Activated CD8-positive, alpha-beta T cell treated with anti-CD3 and anti-CD28 coated beads, Interleukin-2, amount 10 ng/mL, durations not matched to agents 7 days and 5 days (primary cell): ENCODE measurements at places on chromosomes 12 and 14. TPM values are rescaled to one million over a fixed set of nuclear protein-coding genes. Genes with fewer than 3 reads are reported as not detected.

DNA sequence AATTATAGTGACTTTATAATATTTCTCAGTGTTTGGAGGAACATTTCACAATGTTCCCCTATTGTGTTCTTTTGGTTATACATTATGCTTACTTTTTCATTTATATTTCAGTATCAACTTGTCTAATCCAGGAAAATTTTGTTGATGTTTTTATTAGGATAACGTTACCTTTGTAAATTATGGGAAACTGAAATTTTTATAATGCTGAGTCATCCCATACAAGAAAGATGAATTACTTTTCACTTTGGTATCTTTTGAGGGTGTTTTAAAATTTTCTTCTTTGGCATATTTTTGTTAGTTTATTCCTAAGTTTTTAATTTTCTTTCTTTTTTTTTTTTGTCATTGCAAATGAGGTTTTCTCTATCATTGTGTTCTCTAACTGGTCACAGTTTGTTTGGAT lies 542.7 kb downstream of the SLC16A7 start:
- H3K27ac ChIP-seq, result no peak overlapping the region
- no peaks in the 10 kb centered on the region for H3K4me1 ChIP-seq
- H3K36me3 ChIP-seq, result no peaks in the 10 kb centered on the region
- no peak overlapping the region for H3K4me3 ChIP-seq
- H3K27me3 ChIP-seq, result no peaks in the 10 kb centered on the region

DNA sequence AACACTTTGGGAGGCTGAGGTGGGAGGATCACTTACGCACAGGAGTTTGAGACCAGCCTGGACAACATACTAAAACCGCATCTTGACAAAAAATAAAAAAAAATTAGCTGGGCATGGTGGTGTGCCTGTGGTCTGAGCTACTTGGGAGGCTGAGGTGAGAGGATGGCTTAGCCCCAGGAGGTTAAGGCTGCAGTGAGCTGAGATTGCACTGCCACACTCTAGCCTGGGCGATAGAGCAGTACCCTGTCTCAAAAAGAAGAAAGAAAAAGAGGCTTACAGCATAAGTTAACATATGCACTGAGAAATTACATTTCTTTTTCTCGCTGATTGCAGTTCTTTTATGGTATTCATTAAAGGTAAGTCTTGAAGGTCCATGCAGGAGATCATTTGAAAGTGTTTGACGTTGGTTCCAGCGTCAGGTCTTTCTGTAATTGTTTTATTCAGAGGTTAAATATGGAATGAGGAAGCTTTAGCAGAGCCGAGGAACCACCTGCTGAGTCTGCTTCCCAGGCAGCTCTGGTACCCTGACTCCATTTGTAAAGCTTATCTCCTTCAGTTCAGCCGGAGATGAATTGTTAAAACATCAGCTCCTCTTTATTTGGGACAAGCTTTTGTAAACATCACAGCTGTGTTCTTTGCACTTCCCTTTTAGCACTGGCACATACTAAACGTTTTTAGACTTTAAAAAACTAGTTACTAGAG lies 18.5 kb downstream of the SFSWAP start:
- H3K4me3 ChIP-seq, result no peak overlapping the region
- no peaks in the 10 kb centered on the region for H3K27me3 ChIP-seq
- peaks cover 74% of the 10 kb centered on the region for H3K36me3 ChIP-seq
- no peak for DNase-seq
- H3K4me1 ChIP-seq, result peaks cover 5% of the 10 kb centered on the region

DNA sequence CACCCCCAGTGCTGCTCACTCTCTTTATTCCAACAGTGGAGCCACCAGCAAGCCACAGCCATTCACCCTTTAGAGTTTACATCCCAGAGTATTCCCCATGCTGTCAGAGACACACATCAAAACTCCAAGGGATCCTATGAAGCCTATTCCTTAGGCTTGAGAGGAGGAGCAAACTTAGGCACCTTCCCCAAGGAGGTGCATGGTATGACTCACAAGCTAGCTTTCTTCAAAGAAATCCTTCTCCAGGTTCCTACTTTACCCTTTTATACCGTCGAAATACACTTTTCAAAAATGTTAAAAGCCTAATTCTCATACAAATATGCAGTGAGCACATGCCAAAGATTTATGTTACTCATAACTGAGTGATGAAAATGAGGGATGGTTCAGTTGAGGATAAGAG lies 175.4 kb downstream of the ETNK1 start:
- no peak for DNase-seq
- no peak overlapping the region for H3K4me3 ChIP-seq
- H3K4me1 ChIP-seq, result no peaks in the 10 kb centered on the region
- H3K27ac ChIP-seq, result no peak overlapping the region

The DPPA3 gene
- not detected for total RNA-seq

GRCh38 chr14:106511006-106511799 lies 984.8 kb downstream of the TMEM121 start:
- no peaks in the 10 kb centered on the region for H3K36me3 ChIP-seq
- H3K27me3 ChIP-seq, result peaks cover 17% of the 10 kb centered on the region
- H3K4me1 ChIP-seq, result peaks cover 71% of the 10 kb centered on the region
- DNase-seq, result peak; percentile 82

The KLHDC1 gene
- 0.95 TPM for total RNA-seq

DNA sequence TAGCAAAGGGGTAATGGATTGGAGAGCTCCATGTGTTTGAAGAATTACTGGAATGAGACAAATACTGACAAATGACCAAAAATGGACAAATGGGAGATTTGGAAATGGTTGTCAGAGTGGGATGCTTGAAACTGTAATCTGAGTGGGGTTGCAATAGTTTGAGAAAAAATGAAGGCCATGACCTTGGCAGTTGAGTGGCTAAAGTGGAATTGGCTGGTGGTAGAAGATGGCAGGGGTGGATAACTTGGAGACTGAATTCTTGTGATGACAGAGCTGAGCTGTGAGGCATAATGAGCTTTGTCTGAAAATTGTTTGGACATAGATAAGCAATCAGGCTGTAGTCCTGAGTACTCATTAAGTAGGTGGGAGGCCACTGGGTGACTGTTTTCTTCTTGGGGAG lies 222.5 kb upstream of the PRICKLE1 start:
- H3K27ac ChIP-seq, result no peak overlapping the region
- no peaks in the 10 kb centered on the region for H3K36me3 ChIP-seq

The TEX22 gene
- total RNA-seq, result 1.9 TPM

DNA sequence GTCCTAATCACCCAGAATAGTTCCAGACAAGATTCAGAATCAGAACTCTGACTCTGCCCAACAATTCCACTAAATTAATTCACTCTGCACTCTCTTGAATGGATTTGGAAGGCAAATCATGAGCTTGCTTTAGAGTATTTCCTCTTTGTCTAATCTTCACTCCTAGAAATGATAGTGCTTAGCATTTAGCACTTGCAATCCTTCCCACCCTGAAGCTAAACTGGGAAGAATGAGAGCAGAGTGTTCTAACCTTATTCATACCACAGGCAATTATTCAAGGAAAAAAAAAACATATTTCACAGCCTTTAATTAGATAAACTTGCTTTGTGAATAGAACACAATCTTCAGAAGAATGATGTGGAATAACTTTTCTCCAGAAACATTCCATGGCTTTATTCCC lies 264.6 kb downstream of the PAWR start:
- DNase-seq, result no peak
- H3K27me3 ChIP-seq, result peaks cover 2% of the 10 kb centered on the region
- H3K36me3 ChIP-seq, result no peaks in the 10 kb centered on the region
- H3K27ac ChIP-seq, result no peak overlapping the region
- no peaks in the 10 kb centered on the region for H3K4me1 ChIP-seq

The TPH2 gene
- not detected for total RNA-seq

DNA sequence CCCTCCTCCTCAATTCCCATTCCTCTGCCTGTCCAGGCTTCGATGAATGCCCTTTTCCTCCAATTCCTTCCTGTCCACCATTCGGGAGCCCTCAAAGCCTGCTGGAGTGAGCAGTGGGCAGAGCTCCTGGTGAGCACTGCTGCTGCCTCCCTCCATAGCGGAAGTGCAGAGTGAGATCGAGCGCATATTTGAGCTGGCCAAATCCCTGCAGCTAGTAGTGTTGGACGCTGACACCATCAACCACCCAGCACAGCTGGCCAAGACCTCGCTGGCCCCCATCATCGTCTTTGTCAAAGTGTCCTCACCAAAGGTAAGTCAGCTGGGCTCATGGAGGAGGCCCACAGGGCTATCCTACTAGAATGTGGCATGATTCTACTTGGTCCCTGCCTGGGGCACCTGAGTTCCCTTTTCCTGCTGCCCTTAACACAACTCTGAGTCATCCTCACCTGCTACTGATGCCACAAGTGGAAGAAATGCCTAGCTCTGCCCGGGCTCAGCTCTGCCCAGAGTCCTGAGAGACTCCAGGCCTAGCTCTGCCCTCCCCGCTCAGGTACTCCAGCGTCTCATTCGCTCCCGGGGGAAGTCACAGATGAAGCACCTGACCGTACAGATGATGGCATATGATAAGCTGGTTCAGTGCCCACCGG lies 8.0 kb downstream of the CACNB3 start:
- DNase-seq, result no peak
- peak overlapping the region; percentile 17 for H3K27ac ChIP-seq
- no peaks in the 10 kb centered on the region for H3K4me1 ChIP-seq
- H3K4me3 ChIP-seq, result no peak overlapping the region
- H3K27me3 ChIP-seq, result peaks cover 4% of the 10 kb centered on the region

DNA sequence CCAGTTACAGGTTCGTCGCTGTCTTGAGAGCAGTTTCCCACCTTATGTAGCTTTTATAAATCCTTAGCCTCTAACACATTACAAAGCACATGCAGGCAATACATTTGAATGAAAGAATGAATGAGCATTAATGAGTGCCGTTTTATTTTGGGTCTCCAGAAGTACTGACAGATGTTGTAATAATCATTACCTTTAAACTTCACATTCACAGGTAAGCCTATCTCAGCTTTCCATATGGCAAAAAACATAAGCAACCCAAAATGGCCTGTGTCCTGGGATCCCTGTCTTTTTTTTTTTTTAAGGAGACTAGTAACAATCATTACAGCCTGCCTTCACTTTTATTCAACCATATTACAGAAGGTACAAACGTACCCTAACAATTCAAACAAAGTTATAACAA lies 52.9 kb upstream of the FERMT2 start:
- H3K27ac ChIP-seq, result no peak overlapping the region
- no peaks in the 10 kb centered on the region for H3K36me3 ChIP-seq
- DNase-seq, result no peak
- no peaks in the 10 kb centered on the region for H3K27me3 ChIP-seq
- no peak overlapping the region for H3K4me3 ChIP-seq
- H3K4me1 ChIP-seq, result peaks cover 4% of the 10 kb centered on the region

The RNASE3 gene
- not detected for total RNA-seq

The TEX52 gene
- 0.29 TPM for total RNA-seq

GRCh38 chr12:114335607-114336006 lies 70.3 kb downstream of the TBX5 start:
- H3K27me3 ChIP-seq, result no peaks in the 10 kb centered on the region
- H3K4me1 ChIP-seq, result no peaks in the 10 kb centered on the region
- no peak overlapping the region for H3K4me3 ChIP-seq
- H3K36me3 ChIP-seq, result no peaks in the 10 kb centered on the region
- DNase-seq, result no peak

GRCh38 chr12:5648692-5649359 lies 216.9 kb downstream of the NTF3 start:
- peaks cover 10% of the 10 kb centered on the region for H3K27me3 ChIP-seq
- H3K36me3 ChIP-seq, result no peaks in the 10 kb centered on the region
- H3K27ac ChIP-seq, result no peak overlapping the region
- no peak for DNase-seq

The AHNAK2 gene
- total RNA-seq, result not detected
